Fibroblast of villous mesenchyme (primary cell): ENCODE measurements at places on chromosomes 3 and 15. TPM values are rescaled to one million over a fixed set of nuclear protein-coding genes. Genes with fewer than 3 reads are reported as not detected.

AADACL2 gene
- not detected in 2 replicates for total RNA-seq

RBSN gene
- 22.9 and 25.9 TPM in 2 replicates for total RNA-seq

CDHR4 gene
- not detected in 2 replicates for total RNA-seq

DNA sequence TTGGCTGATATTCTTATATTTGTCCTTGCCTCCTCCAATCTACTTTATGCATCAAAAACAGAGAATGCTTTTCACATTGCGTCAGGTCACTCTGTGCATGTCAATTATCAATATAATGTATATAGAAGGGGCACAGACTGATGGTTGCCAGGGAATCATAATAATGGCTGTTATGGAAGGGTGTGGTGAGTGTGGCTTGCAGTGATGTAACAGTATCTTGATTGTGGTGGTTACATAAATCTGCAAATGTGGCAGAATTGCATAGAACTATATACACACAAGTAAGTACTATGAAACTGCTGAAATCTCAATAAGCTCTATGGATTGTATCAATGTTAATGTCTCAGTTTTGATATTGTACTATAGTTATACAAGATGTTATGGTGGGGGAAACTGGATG, 228.6 kb downstream of the TJP1 start:
- DNase-seq = no peak

- DNase-seq = peak; percentile 35
Measured at GRCh38 chr3:117526470-117527079, 817.0 kb downstream of the TUSC7 start.

DNA sequence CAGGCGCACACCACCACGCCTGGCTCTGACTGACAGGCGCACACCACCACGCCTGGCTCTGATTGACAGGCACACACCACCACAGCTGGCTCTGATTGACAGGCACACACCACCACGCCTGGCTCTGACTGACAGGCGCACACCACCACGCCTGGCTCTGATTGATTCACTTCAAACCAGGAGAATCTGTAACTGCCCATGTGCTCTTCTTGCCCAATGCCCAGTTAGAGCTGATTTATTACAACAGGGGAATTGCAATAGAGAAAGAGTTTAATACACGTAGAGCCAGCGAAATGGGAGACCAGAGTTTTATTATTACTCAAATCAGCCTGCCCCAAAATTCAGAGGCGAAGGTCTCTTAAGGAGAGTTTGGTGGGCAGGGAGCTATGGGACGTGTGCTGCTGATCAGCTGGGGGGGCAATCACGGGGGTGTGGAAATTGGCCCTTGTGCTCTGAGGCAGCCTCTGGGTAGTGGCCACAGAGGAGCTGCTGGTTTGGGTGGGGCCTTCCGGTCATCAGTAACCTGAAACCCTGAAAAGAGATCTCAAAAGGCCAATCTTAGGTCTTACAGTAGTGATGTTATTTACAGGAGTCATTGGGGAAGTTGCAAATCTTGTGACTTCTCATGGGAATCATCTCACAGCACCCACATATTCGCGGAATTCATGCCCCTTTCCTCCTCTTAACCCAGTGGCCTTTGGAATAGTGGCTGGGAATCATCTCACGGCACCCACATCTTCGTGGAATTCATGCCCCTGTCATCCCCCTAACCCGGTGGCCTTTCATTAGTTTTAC, 63.8 kb upstream of the TFRC start:
- DNase-seq = no peak

DNA sequence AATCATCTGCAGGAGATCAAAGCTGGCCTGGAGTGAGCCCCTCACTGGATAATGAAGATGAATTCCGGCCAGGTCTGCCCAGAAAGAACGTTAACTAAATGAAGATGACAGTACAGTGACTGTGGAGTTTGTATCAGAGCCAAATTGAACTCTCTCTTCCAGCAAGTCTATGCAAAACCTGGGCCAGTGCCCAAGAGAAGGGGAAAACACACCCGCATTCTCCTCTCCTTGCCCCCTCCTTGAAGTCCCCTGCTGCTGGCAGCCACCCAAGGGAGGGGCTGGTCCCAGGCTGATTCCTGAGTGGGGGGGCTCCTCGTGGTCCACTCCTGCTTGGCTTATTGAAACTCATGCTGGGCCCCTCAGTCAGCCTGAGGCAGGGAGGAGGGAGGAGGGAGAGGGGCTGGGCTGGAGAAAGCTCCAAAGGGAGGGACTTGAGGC, 155.7 kb downstream of the RAB11A start:
- no peak for DNase-seq

GRCh38 chr15:31574766-31575165, 248.1 kb downstream of the KLF13 start:
- no peak for DNase-seq

DNA sequence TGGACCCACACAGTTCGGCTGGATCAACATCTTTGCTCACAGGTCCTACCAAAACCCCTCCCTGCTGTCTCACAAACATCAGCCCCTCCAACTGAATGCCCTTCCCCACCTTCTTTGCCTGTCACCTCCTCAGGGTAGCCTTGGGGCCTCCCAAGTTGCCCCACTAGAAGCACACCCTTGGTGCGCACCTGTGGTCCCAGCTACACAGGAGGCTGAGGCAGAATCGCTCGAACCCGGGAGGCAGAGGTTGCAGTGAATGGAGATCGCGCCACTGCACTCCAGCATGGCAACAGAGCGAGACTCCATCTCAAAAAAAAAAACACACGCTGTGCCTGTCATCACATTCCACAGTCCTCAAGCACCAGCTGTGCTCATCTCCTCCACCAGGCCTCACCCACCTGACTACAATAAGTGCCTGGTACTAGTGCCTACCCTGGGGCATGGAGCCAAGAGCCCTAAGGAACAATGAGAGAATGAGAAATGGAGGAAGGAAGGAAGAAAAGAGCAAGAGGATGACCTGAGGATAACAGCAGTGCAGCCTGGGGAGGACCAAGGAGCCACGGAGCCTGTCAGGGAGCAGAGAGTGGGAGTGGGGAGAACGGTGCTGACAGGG, 26.0 kb downstream of the RPN1 start:
- no peak for DNase-seq

DNA sequence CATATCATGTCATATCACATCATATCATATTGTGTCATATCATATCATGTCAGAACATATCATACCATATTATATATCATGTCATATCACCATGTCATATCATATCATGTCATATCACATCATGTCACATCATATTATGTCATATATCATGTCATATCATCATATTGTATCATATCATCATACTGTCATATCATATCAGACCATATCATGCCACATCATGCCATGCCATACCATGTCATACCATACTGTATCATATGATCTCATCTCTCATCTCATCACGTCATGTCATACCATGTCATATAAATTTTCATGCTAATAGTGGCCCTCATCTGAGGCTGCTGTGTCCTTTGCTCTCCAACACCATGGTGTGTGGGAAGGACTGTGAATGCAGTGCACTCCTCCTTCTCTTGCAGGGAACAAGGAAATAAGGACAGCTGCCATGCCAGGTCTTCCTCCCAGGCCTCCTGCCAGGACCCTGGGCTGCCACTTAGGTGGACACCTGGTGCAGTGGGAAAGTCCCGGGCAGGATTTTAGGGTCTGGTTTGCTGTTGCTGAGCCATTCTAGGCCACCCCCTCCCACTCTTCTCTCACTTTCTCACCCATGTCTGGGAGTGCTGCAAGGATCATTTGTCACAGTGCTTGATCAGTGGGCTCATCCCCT, 72.4 kb upstream of the TRPM1 start:
- no peak for DNase-seq

DNA sequence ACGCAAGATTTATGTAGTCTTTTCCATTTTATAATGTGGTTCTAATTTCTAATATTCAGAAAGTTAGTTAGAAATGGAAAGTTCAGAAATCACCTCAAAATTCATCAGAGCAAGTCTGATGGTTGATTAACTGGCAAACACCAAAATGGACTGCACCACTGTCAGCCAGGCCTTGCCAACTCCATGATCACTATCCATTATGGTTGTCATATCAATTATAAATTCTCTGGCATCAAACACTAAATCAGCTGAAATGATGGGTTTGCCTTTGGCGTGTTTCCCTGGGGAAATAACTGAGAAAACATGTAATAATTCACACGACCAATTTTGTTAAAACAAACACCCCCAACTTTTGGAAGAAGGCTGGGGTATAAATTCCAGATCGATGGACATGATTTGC, 219.4 kb downstream of the CDIN1 start:
- no peak for DNase-seq

DNA sequence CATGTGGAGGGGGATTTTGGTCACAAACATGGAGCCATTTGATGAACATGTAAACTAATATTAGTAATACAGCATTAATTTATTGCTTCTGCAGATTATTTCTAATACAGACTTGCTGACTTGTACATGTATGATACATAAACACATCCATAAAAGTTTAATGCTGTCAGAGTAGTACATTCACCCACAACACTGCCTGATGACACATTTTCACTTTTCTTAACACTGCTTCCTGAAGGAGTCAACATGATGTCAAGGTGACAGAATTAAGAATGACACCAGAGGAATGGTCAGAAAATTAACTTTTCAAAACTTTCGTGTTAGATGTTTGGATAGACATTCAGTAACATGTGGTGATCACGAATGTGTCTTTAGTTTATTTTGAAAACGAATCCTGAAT, 199.4 kb downstream of the SATB1 start:
- no peak for DNase-seq

- no peak for DNase-seq
Measured at GRCh38 chr3:100868096-100868495, 125.1 kb downstream of the ABI3BP start.

- DNase-seq = peak; percentile 45
Measured at GRCh38 chr3:159416856-159417255, 571.8 kb upstream of the IL12A start.

GRCh38 chr3:112778353-112778948, 68.2 kb downstream of the CD200R1L start:
- DNase-seq = peak; percentile 88

GRCh38 chr3:153706706-153707105, 414.5 kb upstream of the ARHGEF26 start:
- peak; percentile 8 for DNase-seq

- no peak for DNase-seq
Measured at GRCh38 chr3:149005416-149005815, 14.1 kb downstream of the GYG1 start.

DNA sequence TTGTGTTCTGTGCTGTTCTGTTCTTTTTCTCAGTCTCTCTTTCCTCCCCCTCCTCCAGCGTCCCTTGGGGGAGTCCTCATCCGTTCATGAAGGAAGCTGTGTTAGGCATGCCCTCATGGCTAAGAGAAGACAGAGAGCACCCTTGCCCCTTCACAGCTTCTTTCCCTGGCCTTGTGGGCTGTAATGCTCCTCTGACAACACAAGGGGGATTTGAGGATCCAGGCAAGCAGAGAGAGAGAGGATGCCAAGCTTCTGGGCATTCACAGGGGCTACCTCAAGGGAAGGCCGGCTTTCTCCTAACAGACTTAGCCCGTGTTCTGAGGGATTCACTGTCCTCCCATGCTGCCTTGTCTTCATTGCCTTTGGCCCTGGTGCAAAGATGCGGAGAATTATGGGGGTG, 389.5 kb downstream of the LRTM1 start:
- no peak for DNase-seq

GRCh38 chr15:64907991-64908390, 3.7 kb upstream of the ANKDD1A start:
- DNase-seq = no peak

GRCh38 chr3:56365905-56366640, 102.2 kb downstream of the ERC2 start:
- DNase-seq = no peak

- DNase-seq = peak; percentile 17
Measured at GRCh38 chr3:16252243-16252978, 12.3 kb downstream of the DPH3 start.

- no peak for DNase-seq
Measured at GRCh38 chr15:100075229-100075628, 266.5 kb downstream of the ADAMTS17 start.
